ENCODE measurements at places on chromosomes 1 and 21.

- DNase-seq = no peak
Observed at GRCh38 chr1:212738330-212738729, 38.7 kb upstream of the BATF3 start.

- DNase-seq = peak; percentile 31
Observed at GRCh38 chr1:15344800-15345704, 64.6 kb upstream of the EFHD2 start.

GRCh38 chr1:6097824-6098223 is 52.1 kb downstream of the KCNAB2 start:
- DNase-seq = no peak

GRCh38 chr1:112581586-112582192 is 37.3 kb downstream of the ST7L start:
- no peak for DNase-seq

DNA sequence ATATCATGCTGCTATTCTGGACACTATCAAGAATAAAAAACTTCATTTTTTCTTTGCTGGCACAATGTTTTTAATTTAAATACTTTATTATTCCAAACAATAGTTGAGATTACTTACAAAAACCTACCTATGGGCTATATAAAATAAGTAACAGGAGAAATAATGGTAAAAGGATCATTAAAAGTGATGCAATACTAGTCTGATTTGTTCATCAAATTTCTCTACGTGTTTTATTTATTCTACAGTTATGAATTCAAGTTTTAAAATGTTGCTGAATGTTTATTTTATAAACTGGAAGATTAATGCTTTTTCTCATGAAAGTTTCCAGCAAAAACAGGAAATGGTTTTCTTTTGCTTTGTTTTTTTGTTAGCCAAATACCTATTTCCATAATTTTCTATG is 662.4 kb upstream of the BRINP3 start:
- DNase-seq = no peak

GRCh38 chr1:40239626-40240025 is 8.1 kb upstream of the TMCO2 start:
- no peak for DNase-seq

- DNase-seq = peak; percentile 8
Observed at GRCh38 chr1:185157599-185158412, 839 bp downstream of the SWT1 start.

GRCh38 chr21:42980312-42981213 is 6.2 kb downstream of the PKNOX1 start:
- DNase-seq = peak; percentile 26

DNA sequence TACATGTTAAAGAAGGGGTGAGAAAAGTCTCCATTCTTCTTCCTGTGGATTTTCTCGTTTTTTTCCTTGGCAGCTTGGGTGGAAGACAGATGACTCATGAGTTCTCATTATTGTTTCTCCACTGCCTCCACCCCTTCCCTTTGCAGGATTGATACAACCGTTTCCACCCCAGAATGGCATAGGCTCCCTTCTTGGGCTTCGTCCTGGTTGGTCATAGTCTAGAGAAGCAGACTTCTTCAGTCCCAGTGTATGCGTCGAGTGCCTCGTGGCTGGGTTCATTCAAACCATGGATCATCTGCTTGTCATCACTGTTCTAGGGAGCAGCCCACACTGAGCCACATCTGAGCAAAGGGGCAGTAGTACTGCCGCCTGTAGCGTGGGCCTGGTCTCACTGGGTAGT is 13.7 kb downstream of the PTGFRN start:
- DNase-seq = no peak

DNA sequence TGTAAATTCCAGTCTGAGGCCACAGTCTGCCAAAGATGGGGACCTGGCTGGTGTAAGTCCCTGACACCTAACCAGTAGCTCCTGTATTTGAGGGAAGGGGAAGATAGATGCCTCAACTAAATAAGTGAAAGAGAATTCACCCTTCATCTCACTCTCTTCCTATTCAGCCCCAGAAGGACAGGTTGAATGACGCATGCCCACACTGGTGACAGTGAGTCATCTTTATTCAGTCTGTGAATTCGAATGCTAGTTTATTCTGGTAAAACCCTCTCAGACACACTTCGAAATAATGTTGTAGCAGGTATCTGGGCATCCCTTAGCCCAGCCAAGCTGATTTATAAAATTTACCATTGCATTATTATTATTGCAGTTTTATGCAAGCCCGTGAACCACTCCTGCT is 617.0 kb upstream of the PRMT6 start:
- DNase-seq = no peak

DNA sequence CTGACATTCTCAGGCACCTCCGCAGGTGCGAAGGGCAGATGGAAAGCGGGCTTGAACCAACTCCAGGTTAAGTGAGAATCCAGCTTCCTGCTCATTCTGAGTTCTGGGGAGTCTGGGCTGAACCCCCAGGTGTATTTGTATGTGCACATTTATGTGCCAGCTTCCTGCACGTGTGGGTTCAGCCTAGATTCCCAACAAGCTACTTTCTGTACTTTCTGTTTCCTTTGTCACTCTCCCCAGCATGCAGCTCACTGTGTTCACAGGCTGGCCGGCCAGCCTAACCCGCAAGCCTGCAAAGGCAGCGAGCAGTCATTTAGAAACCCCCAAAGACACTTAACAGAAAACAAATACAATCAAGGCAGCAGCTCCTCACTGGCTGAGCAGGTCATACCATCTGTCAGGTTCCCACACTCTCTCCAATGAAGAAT is 1.3 kb upstream of the IL19 start:
- no peak for DNase-seq

DNA sequence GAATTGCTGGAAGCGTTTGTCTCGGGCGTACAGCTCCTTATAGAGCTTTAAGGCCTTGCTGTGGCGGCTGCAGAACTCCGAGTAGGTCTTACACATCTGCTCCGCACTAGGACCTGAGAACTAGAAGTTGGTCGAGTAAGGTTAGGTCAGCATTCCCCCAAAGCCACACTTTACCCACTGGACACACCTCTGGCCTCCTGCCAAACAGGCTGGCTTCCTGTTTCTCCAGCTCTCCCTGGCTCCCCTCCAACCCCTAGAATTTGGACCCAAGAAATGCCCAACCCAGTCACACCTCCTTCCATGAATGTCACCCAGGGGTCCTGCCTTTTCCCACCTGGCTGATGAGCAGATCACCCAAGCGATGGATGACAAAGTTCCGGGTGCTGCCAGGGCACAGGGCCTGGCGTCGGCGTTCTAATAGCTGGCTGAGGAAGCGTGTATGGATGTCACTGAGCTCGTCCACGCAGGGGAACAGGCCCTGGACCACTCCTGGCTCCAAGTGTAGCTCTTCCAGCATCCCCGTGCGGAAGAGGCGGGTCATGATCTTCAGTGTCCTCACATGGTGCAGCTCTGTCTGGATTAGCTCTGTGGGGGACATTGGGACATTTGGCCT is 15.6 kb downstream of the ARHGEF2 start:
- DNase-seq = no peak

DNA sequence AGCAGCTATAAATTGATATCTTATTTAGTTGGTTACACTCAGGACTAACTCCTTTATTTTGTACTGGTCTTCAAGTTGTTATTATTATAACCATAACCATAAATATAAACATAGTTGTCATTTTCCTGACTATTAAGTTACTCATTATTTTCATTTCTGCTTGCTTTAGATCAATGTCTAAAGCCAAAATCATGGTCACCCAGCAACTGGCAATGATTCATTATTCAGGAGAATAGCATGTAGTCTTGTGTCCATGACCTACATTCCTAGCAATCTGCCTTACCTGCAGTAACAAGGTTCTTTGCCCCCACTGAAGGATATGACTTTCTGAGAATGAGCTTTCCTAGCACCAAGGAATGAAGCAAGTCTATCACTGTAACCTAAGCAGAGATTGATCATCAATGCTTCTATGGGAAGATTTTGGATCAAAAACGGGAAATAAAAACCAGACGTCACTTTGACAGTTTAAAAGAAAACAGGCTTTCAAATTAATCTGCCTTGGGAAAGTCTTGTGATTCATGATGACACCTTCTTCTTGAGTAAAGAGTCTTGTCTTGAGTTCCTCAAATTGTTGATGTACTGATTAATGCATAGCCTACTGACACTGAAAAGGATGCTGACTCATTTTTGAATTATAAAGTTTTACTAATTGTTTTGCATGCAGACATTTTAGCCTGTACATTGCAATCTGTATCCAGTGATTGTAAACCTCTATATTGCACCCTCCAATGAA is 203.3 kb upstream of the IVNS1ABP start:
- DNase-seq = peak; percentile 98
